Right renal cortex interstitium (tissue), 3 donors: ENCODE measurements at places on chromosomes 5 and 9. TPM values are rescaled to one million over a fixed set of nuclear protein-coding genes. Genes with fewer than 3 reads are reported as not detected.

Gene SPATA31D4
- polyA plus RNA-seq = not detected

Gene RNF183
- 5.2 TPM for polyA plus RNA-seq

Gene RACK1
- polyA plus RNA-seq = 2,913 TPM

Gene ACTBL2
- not detected for polyA plus RNA-seq

Gene KIF12
- polyA plus RNA-seq = 134 TPM

Gene CDKN2B
- polyA plus RNA-seq = 0.23 TPM

Gene CAAP1
- polyA plus RNA-seq = 44.0 TPM

Gene GRXCR2
- polyA plus RNA-seq = not detected

Gene DMRTA1
- polyA plus RNA-seq = 1.9 TPM

- no peak for DNase-seq
These were observed 691.2 kb upstream of the CDH6 start for GRCh38 chr5:30502277-30502676.

- DNase-seq = no peak
These were observed 11.1 kb downstream of the LCP2 start for GRCh38 chr5:170286386-170286925.

DNA sequence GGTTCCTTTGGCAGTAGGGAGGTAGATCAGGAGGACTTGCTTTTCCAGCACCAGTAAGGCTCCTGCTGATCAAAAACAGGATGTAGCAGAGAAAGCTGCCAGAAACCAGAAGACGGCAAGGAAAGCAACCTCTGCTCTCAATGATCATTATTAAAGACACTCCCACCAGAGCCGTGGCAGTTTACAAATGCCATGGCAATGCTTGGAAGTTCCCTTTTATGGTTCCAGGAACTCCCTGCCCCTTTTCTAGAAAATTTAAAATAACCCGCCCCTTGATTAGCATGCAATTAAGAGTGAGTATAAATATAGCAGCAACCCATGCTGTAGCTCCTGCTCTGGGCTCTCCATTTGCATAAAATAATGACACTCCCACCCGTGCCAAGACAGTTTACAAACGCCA is 16.1 kb downstream of the EQTN start:
- no peak for DNase-seq

DNA sequence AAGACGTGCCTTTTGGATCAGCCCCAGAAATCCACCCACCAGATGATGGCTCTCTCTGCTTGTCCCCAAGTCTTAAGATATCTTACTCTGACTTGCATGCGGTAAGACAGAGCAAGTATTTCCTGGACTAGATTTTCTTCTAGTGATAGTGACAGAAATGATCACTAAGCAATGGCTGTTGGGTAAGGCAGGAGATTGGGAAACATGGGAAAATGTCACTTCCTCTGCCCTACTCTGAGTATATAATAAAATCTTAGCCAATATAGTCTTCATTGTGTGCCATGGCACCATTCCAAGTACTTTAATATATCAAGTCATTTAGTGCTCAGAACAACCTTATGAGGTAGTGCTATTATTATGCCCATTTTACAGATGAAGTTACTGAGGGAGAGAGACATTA is 31.0 kb upstream of the GNA14 start:
- DNase-seq = no peak

- DNase-seq = no peak
These were observed 459.6 kb downstream of the ACTL7B start for GRCh38 chr9:108396193-108396592.

DNA sequence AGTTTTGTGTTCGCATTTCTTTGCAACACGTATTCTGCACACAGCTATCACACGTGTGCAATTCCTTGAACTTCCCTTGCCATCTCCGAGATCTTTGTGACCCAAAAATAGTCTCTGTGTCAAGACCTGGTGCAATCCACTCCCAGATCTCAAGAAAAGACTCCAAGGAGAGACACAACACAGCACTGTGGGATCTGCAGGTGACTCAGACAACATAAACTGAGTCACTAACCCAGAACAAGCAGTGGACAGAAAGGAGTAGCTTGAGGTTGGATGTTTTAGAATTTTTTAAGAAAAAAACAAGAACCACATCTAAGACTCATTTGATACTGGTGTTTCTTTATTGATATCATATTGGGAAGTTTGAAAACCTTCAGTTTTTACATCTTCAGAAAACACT is 396.9 kb downstream of the AGTPBP1 start:
- no peak for DNase-seq

GRCh38 chr5:6801236-6801635 is 88.0 kb downstream of the TENT4A start:
- no peak for DNase-seq

GRCh38 chr5:160297776-160298175 is 14.6 kb downstream of the CCNJL start:
- no peak for DNase-seq

- no peak for DNase-seq
These were observed 20.4 kb downstream of the GNPDA1 start for GRCh38 chr5:141992349-141992963.

DNA sequence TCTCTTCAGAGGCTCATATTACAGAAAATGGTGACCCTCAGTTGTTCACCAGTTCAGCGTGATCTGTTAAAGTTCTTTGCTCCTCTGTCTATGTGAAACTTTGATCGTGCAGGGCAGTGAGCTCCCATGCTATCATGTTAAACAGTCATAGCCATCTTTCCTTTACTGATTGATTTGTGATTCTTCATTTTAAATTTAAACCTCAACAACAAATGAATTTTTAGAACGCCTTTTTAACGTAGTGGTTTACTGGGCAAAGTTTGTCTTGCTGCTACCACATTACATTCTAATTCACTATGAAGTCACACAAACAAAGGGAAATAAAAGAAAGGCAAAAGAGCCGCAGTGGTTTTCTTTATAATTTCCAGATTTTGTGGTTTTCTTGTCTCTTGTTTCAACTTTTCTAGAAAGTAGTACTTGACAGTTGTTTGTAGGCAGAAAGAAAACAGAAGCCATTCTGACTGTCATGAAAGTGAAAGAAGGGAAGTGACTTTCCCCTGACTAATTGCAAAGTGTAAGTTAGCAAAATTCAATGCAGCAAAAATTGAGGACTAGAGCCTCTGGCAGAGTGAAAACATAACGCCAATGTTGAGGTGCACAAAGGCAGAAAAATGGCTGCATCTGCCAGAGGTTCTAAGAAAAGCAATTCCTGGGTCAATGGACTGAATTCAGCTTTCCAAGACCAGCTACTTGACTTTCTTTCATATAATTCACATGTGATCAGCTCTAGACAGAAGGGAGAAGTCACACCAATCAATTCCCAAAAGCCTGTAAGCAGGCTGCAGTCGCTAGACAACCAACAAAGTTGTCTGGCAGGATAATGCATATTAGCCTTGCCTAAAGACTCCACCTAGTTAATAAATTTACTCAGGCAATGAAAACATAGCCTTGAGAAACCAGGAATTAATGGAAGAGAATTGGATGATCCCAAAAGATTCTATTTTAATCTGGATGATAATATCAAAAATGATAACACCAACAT is 7.1 kb upstream of the IFNA6 start:
- DNase-seq = no peak
